ENCODE measurements at places on chromosomes 1 and 21.

DNA sequence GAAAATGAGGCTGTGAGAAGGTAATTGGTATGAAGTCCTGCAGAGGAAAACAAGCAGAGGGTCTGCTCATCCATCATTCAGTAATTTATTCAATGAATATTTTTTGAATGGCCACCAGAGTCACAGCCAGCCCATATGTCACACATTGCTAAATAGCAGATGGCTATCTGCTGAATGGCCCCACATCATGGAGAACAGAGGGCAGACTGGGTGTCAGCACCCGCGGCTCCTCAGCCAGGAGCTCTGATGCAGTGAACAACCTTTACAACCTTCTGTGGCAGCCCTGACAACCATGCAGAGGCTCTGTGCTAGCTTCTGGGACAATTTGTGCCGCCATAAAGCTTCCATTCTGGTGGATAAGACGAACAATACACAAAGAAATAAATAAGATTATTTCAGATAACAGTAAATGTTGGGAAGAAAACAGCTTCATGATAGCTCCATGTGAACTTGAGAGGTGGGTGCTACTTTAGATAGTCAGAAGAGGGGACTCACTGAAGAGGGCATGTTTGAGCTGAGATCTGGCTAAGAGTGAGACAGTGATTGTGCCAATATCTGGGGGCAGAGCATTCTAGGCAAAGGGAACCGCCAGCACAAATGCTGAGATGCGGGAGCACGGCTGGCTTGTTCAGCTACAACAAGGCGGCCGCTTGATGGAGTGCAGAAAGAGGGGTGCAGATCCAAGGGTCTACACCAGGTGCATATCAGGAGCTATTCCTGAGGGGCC lies 2.8 kb upstream of the C1orf210 start:
- DNase-seq = no peak

- no peak for DNase-seq
Observed at GRCh38 chr1:32438136-32438535, 26.7 kb upstream of the ZBTB8B start.

GRCh38 chr1:19398309-19398760 lies 86.2 kb downstream of the SLC66A1 start:
- no peak for DNase-seq

- no peak for DNase-seq
Observed at GRCh38 chr1:208939537-208940085, 643.9 kb upstream of the CAMK1G start.

DNA sequence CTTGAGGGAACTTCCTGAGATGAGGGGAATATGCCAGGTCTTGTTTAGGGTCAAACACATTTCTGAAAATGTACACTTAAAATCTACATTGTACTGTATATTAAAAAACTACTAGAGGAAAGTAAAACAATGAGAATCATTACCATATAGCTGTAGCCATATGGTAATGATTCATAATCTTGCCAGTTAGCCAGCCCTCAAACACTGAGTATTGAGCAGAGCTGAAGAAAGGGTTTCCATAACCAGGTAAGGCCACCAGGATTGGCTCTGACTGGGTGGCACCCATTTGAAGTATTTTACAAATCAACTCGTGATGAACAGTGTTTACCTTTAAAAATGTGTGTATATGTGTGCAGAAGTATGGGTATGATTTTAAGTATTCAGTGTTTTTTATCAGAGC lies 226.7 kb downstream of the SLC45A1 start:
- DNase-seq = no peak

- DNase-seq = no peak
Observed at GRCh38 chr1:185412385-185413087, 95.5 kb upstream of the IVNS1ABP start.

DNA sequence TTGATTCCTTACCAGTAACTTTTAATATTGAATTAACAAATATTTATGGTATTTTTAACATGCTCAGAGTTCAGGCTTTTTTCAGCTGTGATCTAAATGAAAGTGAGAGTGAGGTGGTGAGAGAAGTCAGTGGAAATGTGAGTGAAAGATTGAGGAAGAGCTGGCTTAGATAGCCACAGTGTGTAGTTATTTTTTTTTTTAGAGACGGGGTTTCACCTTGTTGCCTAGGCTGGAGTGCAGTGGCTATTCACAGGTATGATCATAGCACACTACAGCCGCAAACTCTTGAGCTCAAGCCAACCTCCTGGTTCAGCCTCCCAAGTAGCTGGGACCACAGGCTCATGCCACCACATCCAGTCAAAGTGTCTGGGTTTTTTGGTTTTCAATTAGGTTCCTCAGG lies 10.9 kb downstream of the RNF11 start:
- no peak for DNase-seq

DNA sequence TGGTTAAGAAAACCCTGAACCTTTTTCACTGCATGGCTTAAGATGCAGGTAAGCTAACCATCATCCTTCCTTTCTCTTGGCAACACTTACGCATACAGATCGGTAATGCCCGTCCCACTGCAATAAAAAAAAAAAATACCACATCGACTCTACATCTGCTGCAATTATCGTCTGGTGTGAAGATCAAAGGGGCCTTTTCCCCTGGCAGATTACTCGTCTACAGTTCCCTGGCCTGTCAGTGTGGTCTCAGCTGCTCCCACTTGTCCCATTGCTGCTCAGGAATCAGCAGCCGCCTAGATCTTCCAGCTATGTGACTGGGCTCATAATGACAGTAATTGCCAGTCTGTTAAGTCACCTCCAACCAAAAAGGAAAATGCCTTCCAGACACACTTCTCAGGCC lies 133.1 kb downstream of the SETD4 start:
- no peak for DNase-seq

DNA sequence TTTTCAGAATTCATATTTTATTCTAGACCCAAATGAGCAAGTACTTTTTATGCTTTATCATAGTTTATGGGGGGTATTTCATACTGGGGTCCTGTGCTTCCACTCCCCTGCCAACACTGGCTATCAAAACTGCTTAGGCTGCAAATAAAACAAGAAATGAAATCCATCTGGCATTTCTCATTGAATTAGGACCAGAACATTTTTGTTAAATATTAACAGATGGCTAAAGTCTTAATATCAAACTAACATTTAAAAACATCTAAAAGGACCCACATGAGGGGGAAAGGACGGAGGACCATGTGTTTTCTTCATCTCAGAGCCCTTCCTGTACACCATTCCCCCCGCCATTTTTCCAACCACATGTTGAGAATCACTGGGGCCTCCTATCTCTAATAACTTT lies 167.5 kb upstream of the C1orf105 start:
- no peak for DNase-seq

DNA sequence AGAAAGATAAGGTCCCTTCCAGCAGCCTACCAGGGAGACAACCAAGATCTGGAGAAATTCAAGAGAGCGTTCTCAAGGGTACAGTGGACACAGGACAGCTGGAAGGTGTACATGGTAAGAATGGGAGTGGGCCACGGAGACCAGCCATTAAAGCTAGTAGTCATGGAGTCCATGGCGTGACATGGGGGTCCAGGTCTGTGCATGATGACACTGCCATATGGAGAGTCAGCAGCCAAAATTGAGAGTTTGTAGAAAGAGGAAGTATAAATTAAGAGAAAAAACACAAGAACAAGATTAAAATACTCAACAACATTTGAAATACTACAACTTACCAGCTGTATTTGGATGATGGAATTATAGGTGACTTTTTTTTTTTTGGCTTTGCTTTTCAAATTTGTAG lies 7.9 kb upstream of the LORICRIN start:
- DNase-seq = no peak

- no peak for DNase-seq
Observed at GRCh38 chr1:154772606-154773506, 97.2 kb downstream of the KCNN3 start.

- DNase-seq = no peak
Observed at GRCh38 chr1:78619446-78619802, 824 bp upstream of the IFI44L start.

GRCh38 chr1:11037740-11038182 lies 9.3 kb downstream of the MASP2 start:
- DNase-seq = peak; percentile 88

DNA sequence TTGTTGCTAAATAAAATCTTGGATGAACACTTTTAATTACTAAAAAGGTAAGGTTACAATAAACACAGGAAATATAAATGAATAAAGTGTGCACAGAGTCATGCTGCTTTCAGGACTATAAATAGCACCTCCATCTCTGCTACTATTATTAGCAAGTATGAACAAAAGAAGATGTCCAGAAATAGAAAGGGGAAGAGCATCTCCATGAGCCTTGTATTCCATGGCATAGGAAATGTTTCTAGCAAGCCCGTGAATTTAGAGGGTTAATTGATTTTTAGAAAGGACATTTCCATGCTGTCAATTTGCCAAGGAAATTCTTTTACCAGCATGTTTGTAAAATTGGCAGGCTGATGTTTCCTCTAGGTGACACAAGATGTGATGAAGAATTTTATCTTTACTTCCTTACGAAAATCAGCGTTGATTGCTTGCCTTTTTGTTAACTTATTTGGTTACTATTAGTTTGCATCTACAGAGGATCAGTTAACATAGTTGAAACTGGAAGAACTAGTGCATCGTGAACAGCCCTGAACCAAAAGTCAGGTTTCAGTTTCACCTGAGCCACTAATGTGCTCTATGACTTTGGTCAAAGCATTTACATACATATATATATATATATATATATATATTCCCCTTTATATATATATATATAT lies 45.3 kb downstream of the NR5A2 start:
- DNase-seq = no peak

DNA sequence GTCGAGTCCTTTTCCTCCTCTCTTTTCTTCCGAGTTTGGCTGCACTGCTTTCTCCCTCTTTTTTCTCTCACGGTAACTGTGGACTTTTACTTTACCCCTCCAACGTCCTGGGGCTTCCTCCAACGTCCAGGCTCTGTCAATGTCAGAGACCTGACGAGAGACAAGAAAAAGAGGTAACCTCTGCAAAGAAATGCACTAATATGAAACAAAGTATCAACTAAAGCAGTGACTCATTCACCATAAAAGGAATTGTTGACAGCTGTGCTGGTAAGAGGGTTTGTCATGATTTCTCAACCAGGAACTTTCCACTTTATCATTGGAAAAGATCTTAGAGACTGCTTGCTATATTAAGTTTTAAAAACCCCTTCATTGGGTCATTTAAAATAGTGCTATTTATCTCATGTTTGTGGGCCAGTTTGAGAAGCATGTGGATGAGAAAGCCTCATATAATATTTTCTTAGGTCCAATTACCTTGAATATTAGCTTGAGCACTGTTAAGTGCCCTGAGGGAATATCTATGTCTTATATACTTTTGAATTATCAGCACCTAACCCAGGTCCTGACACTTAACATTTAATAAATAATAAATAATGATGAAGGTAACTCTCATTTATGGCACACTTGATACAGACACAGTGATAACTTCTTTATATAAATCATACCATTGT lies at the start of gene GBP2:
Gene GBP2 (minus strand): TSS at position 202 of the 668 bp plus-strand sequence. CDS start 4,148 bp downstream, outside the sequence.
- DNase-seq = peak; percentile 35

DNA sequence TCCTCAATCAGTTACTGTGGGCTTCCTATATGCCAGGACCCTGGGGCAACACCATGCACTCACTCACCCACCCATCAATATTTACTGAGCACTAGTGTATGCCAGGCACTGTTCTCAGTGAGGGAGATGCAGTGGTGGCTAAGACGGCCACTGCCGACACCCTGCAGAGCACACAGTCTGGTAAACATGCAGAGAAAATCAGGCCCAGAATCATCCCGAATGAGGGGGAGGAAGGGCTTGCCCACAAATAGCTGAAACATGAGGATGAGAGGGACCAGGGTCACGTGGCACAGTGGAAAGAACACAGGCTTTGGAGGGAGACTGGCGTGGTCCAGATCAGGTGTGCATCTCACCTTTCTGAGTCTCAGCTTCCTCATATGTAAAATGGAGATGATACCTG lies 89.2 kb upstream of the IGSF21 start:
- DNase-seq = no peak

DNA sequence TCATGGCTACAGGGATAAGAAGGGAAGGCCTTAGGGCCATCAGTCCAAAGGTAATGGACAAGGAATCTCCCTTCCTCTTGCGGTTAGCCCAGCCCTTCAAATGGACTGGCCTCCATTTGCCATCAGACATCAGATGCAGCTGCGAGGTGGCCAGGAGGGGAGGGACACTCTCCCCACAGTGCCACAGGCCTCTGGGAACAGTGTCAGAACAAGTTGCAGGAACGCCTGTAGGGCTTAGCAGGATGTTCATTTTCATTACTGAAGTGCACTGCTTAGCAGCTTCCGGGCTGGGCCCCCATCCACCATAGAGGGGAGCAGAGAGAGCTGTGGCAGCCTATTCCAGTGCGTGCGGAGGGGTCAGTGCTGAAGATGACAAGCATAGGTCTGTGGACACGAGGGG lies 127.5 kb downstream of the GALNT2 start:
- no peak for DNase-seq

DNA sequence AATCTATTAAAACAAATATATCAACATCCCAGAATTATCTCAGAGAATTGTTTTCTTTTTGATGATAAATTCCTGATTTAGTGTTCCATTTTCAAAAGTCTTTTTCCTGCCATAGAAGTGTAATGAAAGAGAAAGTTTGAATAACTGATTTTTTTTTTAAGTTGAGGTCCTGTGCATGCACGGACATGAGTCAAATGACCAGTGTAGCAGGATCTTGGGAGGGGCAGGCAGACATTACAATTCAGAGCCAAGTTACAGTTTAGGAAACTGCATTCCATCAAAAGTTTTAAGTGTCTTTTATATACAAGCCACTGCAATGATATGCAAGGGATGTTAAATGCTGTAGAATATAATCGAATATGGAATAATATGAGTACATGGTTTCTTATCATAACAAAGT lies 227.5 kb downstream of the HMCN1 start:
- DNase-seq = no peak

DNA sequence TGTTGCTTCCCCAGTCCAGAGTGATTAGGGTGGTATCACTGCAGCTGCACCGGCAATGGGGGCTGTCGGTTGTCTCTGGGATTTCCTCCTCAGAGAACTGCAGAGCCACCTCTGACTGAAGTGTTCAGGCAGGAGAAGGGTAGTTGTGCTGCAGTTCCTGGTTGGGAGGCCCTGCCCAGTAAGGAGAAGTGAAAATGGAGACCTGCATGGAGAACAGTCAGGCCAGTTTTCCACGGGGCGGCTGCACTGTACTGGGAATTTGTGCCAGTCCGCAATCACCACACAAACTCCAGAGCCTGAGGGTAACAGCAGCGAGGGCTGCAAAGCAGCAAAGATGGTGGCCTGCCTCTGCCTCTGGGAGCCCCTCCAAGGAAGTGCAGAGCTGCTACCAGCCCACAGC lies 58.1 kb upstream of the CCDC190 start:
- DNase-seq = no peak

DNA sequence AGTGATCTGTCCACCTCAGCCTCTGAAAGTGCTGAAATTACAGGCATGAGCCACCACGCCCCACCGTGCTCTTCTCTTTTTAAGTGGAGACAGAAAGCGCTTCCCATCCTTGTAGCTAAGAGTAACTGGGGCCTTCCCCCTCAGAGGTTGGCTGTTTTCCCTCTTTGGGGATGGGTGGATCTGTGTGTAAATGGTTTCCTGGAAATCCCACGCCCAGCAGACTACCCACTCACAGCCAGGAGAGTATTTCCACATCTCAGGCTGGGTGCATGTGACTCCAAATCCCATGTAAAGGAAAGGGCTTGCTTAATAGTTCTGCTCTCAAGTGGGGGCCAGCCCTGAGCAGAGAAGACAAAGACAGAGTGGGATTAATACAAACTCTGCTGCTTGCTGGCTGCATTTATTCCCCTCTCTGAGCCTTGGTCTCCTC lies 19.6 kb upstream of the TCEA3 start:
- DNase-seq = no peak

Data from stimulated activated CD4-positive, alpha-beta T cell treated with anti-CD3 and anti-CD28 coated beads, Interleukin-4, amount 100 ng/mL, for 4 hours (primary cell).